ENCODE measurements at places on chromosomes 3 and 15.

GRCh38 chr3:86801921-86802320 lies 189.0 kb downstream of the VGLL3 start:
- no peak for DNase-seq

DNA sequence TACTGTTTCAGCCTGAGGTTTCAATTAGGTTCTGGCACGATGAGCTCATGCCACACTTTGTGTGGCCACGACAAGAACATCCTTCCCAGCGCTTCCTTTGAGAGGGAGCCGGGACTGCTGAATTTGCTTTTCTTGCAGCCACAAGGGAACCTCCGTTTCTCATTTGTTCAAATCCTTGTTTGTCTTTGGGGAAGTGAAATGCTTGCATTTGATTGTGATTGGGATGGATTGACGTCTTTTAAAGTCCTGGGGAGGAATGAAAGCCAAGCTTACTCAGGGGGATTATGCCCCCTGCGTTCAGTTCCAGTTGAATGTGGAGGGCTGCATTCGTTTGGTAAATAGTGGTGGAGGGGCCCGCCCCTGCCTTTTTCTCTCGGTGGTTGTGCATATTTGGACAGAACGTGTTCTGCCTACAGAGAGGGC lies 277.6 kb downstream of the THSD4 start:
- no peak for DNase-seq

GRCh38 chr3:48727511-48727910 lies 10.5 kb upstream of the IP6K2 start:
- no peak for DNase-seq

GRCh38 chr3:67781218-67781617 lies 126.8 kb upstream of the SUCLG2 start:
- DNase-seq = no peak

All from CD4-positive, alpha-beta T cell treated with Interleukin-17A for 4 hours (primary cell).